ENCODE measurements at places on chromosomes 12 and 14.

DNA sequence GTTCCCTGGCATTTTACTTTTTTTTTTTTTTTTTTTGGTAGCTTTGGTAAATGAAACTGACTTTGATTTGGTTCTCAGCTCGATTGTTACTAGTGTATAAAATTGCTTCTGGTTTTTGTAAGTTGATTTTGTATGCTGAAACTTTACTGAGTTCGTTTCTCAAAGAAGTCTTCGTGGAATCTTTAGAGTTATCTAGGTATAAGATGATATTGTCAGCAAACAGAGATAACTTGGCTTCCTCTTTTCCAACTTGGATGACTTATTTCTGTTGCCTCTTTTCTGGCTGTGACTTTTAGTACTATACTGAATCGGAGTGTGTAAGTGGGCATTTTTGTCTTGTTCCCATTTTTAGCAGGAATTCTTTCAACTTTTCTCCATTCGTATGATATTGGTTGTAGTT lies 28.1 kb downstream of the USP15 start:
- DNase-seq: no peak

DNA sequence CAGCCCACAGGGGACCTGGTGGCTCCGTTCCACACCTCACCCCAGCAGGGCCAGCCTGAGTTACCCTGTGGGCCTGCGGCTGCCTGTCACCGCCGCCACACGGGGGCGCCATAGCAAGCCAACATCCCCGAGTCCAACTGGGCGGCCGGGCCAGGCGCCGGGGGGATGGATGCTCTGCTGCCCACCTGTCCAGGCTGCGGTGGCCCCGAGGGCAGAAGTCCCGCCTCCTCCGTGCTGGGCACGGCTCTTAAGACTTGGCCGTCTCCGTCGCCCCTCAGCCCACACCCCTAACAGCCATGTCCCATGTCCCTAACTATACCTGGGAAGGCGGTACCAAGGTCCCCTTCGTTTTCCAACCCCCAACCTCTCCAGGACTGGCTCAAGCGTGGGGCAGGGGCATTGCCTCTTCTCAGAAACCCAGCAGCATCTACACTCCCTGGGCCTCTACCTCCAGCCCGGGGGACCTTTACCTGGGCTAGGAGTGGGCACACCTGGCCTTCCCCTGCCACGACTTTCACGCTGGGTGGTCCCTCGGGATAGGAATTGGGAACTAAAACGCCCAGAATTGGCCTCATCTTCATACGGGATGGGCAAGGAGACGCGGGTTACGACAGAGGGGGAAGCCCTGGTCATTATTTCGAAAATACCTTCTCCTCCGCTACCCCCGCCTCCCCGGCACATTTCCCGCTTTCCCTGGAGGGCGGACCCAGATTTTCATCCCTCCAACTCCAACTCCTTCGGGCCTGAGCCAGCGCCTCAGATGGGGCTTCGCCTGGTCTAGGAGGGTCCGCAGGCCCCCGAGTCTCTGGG lies 1.1 kb upstream of the CYP46A1 start:
- peak; percentile 55 for DNase-seq

GRCh38 chr14:105527826-105528585 lies 1.6 kb downstream of the TMEM121 start:
- peak; percentile 62 for DNase-seq

- no peak for DNase-seq
Observed at GRCh38 chr12:42410340-42410739, 84.4 kb downstream of the PPHLN1 start.

- no peak for DNase-seq
Observed at GRCh38 chr12:57069523-57069922, 9.1 kb downstream of the NEMP1 start.

GRCh38 chr12:125650587-125650986 lies 585.4 kb downstream of the AACS start:
- DNase-seq: no peak

DNA sequence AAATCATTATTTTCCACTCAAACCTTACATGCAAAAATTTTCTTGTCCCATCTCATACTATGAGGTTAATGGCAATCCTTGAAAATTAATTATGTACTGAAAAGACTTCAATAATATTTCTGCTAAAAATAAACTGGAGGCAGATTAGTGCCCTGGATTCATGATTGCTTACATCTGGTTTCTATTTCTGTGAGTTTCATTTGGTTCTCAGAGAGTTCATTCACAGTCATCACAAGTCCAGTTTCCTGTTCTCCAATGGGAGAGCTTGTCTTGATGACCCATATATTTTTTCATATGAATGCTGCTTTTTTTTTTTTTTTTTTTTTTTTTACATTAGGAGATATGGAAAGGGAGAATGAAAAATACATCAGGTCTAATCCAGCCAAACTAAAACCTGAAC lies 6.6 kb upstream of the PTHLH start:
- DNase-seq: no peak

- no peak for DNase-seq
Observed at GRCh38 chr12:11741434-11742092, 92.1 kb downstream of the ETV6 start.

DNA sequence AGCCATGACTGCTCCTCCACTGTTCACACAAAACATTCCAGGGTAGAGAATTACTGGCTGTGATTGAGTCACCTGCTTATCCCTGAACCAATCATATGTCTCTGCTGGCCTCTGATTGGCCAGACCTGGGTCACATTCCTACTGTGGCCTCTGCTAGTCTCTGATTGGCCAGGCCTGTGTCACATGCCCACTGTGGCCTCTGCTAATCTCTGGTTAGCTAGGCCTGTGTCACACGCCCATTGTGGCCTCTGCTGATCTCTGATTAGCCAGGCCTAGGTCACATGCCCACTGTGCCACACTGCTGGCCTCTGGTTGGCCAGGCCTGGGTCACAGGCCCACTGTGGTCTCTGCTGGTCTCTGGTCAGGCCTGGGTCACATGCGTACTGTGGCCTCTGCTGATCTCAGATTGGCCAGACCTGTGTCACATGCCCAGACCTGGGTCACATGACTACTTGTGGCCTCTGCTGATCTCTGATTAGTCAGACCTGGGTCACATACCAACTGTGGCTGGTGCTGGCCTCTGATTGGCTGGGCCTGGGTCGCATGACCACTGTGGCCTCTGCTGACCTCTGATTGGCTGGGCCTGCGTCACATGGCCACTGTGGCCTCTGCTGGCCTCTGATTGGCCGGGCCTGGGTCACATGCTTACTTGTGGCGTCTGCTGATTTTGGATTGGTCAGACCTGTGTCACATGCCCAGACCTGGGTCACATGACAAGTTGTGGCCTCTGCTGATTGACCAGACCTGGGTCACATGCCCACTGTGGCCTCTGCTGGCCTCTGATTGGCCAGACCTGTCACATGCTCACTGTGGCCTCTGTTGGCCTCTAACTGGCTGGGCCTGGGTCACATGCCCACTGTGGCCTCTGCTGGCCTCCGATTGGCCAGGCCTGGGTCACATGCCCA lies 251.6 kb downstream of the SLC15A4 start:
- no peak for DNase-seq

- no peak for DNase-seq
Observed at GRCh38 chr14:68807148-68807600, 14.3 kb upstream of the ZFP36L1 start.

DNA sequence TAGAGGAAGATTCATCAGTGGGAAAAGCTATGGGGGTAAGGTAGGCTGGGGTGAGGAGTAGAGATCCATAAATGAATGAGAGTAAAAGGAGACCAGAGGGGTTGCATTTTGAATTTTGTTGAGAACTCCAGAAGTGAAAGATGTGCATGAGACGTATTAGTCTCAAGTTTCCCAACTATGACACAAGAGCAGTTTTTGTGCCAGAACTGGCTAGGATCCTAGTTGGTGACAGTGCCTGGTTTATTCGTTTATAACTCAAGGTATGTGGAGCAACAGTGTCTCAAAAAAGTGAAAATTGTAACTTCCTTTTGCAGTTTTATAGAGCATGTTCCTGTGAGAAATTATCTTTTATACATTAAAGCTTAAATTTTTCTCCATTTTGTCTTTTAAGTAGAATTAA lies 377.0 kb downstream of the NPAS3 start:
- DNase-seq: no peak

- DNase-seq: no peak
Observed at GRCh38 chr14:90409209-90409730, 12.4 kb downstream of the CALM1 start.

- DNase-seq: no peak
Observed at GRCh38 chr12:92608151-92609091, 94.4 kb upstream of the PLEKHG7 start.

DNA sequence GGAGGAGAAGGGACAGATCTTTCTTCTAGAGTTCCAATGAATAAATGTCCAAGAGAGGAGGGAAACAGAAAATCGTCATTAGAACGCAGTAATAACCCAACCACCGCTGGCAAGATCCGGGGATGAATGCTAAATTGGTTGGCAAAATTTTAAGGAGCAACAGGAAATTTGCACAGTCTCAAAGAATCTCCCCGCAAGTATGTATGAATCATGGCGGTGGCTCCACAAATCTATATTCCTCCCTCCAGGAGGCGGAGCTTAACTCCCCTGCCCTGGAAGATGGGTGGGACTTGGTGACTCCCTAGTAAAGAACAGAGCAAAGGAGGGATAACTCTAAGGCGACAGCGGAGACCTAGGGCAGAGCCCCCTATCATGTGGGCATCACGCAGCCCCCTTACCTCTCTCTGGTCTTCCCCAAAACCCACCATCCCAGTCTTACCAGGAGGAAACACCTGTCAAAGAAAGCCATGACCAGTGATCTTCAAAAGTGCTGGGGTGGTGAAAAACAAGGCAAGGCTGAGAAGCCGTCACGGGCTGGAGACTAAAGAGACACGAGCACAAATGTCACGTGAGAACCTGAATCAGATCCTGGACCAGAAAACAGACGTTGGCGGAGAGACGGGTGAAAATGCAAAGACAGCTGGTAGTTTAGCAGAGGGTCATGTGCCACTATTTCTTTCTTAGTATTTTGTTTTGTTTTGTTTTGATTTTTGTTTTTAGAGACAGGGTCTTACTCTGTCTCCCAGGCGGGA lies 125.8 kb downstream of the NCOR2 start:
- no peak for DNase-seq

DNA sequence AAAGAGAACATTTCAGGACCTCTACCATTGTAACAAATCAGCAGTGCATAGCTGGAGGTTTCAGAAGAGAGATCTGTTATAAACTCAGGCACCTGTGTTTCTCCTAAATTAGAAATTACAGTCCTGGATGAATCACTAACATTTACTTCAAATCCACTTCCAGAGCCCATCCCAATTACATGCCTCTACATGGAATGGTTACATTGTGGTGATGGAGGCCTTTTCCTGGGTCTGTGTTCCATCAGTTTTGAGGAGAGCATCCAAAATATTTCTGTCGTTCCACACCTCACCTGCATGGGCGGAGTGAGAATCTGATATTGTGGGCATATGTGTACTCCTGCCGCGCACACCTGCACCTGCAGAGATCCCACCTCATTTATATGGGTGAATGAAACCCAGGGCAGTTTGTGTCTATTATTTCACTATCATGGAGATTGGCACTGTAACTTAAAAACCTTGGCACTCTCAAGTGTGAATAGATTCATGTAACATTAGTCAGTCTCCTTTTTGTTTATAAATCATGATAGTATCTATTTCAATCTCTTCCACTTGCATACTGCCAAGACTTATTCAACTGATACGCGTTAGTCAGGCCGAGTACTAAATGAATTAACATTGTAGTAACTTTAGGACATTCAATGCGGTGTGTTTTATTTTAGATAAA lies 215.1 kb upstream of the FAR2 start:
- no peak for DNase-seq

GRCh38 chr14:99972748-99973466 lies 92.3 kb upstream of the EVL start:
- no peak for DNase-seq

- no peak for DNase-seq
Observed at GRCh38 chr12:32891526-32891925, 5.1 kb downstream of the PKP2 start.

- DNase-seq: no peak
Observed at GRCh38 chr12:123645380-123645779, 11.8 kb downstream of the GTF2H3 start.

GRCh38 chr12:130588696-130589539 lies 127.2 kb downstream of the RIMBP2 start:
- DNase-seq: no peak

- DNase-seq: no peak
Observed at GRCh38 chr14:37673439-37673838, 78.0 kb downstream of the TTC6 start.

DNA sequence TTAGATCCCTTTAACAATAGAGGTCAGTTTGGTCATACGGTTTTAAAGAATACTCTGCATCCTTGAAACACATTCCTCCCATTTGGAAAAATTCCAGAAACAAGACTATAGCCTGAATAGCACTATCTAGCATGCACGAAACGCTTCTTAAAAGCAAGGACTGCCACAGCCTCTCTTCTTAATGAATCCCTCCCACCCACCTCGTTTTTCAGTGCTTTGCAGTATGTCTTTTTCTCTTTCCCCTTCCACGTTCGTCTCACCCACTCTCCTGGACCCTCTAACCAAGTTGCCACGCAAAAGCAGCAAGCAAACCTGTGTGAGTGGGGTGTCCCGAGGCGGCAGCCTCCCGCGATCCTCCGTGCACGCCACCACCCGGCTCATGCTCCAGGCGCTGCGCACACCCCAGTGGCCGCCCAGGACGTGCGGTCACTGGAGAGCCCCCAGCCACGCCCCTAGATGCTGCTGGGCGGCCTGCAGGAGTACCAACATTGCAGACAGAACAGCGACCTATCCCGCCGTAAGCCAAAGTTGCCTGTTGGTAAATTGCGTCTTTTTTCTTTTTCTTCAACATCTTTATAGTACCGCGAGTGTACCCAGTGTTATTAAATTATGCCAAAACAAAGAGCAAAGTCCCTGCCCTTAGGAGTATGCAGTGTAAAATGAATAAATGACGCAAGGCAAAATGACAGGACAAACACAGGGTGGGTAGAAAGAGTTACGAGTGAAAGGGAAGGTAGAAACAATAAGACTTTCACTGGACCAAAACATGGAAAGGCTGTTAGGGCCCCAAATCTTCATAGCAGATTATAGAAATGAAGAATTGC lies at the start of gene SLC38A4:
SLC38A4 (minus strand) TSS at position 407 of the 824 bp plus-strand sequence. CDS start 32,926 bp downstream, outside the sequence.
- no peak for DNase-seq

DNA sequence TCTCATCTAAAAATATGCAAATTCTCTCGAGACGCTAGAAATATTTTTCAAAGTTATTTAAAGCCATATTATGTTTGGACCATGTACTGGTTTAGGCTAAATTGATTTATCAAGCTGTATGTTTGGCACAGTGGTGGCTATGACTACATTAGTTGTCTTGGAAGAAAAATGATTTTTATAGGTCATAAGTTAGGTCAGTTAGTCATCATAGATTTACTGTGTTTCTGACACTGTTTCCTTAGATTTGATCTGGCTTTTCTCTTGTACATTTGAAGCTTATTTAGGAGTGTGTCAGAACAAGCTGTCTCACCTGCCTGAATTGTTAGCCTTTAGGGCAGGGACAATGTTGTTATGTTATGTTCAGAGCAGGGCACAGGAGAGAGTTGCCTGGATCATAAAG lies 161.1 kb upstream of the FBXO33 start:
- no peak for DNase-seq

GRCh38 chr12:107379852-107380567 lies 286.7 kb upstream of the CRY1 start:
- DNase-seq: no peak

DNA sequence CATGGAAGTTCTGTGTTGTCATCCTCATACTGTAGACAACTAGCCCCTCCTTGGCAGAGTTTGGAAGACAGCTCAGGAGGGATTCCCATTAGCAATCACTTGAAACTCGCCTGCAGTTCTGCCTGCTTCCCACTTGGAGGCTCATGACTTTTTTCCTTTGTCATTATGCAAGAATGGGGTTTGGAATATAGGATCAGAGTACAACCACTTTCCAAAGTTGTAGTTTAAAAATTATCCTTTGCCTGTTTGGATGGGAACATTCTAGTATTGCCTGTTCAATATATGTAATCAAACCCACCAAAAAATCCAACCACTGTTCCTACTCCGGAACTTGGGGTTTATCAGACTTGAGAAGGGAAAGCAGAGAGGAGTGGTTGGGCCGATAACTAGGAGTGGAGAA lies 2.1 kb upstream of the GPD1 start:
- no peak for DNase-seq

All from C1 segment of cervical spinal cord (tissue), 14 donors.